ENCODE measurements at places on chromosomes 11 and 22. TPM values are rescaled to one million over a fixed set of nuclear protein-coding genes. Genes with fewer than 3 reads are reported as not detected.

Gene C11orf91
- polyA plus RNA-seq = not detected

- DNase-seq = no peak
Measured at GRCh38 chr11:129596351-129596750, 219.3 kb upstream of the TMEM45B start.

Gene PAK1
- polyA plus RNA-seq = 57.3 TPM

DNA sequence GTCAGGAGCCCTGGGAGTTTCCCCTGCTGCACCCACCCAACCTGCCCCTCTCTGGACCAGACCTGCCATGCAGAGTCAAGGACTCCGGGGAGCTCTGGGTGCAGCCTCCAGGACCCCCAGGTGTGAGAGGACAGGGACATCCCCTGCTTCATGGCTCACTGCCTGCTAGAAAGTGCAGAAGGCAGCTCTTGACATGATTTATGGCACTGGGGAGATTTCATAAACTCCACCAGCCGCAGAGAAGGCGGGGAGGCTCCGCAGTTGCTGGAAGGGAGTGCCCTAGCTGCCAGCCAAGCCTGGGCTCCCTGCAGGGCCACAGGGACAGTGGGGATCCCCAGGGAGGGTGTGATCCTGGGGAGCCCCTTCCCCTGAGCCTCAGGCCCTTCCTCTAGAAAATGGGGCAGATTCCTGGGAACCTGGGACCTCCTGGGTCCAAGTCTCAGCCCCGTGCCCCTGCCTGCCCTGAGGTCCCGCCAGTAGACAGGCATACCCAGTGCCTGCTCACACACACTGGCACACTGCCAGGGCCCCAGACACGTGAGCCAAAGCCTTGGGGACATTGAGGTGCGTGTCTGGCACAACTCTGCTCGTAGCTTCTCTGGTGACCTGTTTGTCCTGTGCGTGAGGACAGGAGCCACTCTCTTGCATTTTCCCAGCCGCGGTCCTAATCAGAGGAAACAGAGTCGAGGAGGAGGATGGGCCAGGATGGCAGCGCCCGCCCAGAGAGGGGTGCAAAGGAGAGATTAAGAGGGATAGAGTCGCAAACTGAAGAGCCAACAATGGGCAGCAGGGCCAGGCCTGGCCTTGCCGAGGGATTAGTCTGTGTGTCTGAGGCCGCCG, 13.8 kb downstream of the CABP7 start:
- DNase-seq = no peak

GRCh38 chr11:2643746-2644145, 56.0 kb downstream of the KCNQ1OT1 start:
- DNase-seq = no peak

- no peak for DNase-seq
Measured at GRCh38 chr22:37314315-37315074, 32.2 kb downstream of the CYTH4 start.

Gene OR52A1
- polyA plus RNA-seq = 0.04 TPM

DNA sequence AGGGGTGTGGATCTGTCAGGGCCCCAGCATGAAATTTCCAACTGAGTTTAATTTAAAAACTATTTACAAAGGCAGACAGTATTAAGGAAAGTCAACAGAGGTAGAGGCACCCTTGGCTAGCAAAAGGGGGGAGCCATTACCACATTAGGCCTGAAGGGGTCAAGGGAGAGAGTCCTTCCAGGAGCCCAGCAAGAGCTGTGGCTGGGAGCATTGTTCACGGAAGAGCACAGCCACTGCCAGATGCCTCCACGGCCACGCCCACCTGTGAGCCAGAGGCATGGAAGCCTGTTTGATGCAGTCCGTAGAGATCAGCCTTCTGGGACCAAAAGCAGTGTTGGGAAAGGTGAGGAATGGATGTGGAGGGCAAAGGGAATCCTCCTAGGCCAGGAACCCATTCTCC, 102.6 kb downstream of the GALNT18 start:
- no peak for DNase-seq

Gene C11orf21
- polyA plus RNA-seq = 1.7 TPM

DNA sequence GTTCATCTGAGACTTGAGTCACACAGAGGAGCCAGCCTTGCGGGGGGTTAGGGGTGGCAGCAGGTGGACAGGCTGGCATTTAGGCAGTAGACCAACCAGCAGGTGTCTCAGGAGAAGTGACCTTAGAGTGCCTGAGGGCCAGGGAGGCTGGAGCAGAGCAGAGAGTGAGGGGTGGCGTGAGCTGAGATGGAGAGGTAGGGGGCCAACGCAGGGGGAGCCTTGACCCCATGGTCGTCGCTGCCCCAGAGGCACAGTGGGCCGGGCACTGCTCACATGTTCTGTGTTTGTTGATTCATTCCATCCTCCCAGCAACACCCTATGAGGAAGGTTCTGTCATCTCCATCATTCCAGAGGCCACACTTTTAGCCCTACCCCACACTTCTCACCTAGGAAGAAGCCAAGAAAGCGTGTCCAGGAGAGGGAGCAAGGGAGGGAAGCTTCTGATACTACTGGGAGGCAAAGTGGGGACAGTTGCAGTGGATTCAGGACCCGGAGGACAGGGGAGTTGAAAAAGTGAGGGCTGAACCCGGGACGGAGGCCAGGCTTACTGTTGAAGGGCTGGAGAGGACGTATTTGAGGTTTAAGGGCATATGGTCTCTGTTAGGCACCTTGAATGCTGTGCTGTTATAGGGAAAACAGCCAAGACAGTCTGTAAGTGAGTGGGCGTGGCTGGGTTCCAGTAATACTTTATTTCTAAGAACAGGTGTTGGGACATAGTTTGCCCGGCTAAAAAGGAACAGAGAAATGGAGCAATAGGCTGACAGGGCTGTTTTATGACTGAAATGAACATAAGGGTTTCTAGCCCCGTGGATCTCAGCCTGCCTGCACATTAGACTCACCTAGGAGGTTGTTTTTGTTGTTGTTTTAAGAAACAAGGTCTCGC, 7.3 kb downstream of the SART1 start:
- no peak for DNase-seq

Gene EWSR1
- 323 TPM for polyA plus RNA-seq

Measured in right lung (tissue), 10 donors.